Kidney (tissue), 22 donors: ENCODE measurements at places on chromosomes 16 and 17.

DNA sequence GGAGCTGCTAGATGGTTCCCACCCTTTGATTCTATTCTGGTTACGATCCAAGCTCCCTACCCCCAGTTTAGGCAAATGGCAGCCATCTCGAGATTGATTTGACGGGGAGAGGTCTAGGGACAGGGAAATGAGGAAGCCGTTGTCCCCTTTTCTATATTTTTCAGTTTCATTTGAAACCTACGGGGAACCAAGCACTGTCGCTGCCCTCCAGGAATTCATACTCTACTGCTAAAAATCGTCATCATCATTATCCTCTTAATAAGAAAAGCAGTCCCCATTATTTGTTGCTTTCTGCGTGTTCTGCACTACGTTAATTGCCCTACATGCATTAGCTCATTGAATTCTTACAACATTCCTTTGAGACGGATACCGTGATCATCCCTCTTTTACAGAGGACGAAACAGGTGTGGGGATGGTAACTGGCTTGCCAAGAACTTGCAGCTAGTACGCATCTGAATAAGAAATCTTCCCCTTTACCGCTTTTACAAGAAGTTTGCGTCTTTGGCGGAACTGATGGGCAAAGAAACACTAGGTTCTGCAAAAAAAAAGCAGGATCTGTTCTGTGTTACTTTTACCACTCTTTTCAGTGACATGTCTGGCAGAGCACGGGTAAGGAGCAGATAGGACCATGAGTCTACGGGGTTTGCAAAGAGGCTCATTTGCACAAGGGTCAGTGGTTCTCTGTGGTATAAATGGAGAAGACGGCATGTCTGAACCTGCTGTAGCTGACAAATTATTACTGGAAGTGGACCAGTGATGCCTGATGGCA lies 1.1 kb downstream of the CCP110 start:
- no peak for DNase-seq

GRCh38 chr16:9657641-9658040 lies 524.6 kb downstream of the GRIN2A start:
- no peak for DNase-seq

DNA sequence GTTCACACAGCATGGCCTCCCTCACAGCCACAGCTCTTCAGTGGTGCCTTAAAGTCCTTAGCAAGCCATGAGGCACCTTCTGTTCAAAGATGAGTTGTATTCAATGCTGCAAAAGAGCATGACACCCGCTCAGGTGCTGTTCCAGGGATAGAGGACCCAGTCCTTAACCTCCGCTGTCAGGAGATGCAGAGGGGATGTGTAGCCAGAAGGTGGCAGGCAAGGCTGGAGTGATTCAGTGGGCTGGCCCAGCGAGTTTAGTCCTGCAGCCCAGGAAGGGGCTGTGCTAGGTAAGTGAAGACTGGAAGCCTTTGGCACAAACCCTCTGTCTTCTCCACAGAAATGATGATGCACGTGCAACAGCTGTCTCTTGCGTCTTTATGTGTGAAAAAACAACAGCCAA lies 25.0 kb upstream of the ADAM11 start:
- DNase-seq: peak; percentile 26

DNA sequence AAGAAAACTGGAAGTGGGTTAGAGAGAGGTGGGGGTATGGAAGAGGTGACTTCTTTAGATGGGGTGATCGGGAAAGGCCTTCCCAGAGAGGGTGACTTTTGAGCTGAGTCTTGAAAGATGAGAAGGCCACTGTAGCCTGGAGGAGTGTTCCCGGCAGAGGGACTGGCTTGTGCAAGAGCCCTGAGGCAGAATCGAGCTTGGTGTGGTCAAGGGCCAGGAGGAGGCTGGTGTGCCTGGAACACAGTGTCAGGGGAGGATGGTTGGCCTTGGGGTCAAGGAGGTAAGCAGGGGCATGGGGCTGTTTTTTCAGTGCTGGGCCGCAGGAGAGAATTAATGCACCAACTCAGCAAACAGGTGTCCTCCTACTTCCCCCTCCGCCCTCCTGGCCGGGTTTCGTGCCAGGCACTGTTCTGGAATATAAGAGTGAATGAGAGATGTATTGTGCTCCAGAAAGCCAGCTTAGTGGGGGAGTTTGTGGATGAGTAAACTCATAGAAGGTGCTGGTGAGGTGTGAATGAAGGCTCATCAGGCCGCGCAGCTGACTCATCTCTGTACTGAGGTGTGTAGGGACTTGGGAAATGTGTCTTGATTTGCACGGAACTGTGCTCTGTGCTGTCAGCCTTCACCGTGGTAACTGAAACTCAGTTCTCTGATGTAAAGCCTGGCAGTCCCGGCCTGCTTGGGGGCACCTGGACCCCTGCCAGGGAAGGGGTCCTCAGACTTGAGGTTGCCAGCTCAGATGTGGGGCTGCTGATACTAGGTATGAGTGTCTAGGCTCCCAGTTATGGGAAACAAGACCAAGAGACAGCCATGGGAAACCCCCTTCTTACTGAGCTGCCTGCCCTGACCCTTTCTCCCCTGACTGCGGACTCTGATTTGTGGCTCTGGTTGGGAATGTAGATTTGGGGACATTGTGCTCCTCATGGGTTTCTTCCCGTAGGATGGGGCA lies 15.3 kb downstream of the KSR1 start:
- DNase-seq: no peak

GRCh38 chr16:14405611-14406537 lies 224.2 kb downstream of the PARN start:
- peak; percentile 15 for DNase-seq

GRCh38 chr17:75695830-75696271 lies 25.4 kb upstream of the ITGB4 start:
- DNase-seq: no peak

DNA sequence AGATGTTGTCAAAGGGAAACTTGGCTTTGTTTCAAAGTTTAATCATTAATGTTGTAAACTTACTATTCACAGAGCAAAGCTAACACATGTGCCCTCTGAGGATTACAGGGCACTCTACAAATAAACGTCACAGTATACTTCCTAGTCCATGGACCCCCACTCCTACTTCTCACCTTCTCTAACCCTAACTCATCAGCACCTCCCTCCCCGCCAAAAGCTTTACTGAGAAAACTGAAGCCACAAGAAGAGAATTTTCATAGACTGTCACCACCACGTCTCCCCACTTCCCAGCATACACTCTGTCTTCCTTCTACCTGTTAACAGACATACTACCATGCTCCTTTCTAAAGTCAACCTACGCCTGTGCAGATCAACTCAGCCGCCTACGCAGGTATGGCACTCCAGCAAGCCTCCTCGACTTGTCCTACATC lies 29.0 kb downstream of the HELZ start:
- peak; percentile 50 for DNase-seq

DNA sequence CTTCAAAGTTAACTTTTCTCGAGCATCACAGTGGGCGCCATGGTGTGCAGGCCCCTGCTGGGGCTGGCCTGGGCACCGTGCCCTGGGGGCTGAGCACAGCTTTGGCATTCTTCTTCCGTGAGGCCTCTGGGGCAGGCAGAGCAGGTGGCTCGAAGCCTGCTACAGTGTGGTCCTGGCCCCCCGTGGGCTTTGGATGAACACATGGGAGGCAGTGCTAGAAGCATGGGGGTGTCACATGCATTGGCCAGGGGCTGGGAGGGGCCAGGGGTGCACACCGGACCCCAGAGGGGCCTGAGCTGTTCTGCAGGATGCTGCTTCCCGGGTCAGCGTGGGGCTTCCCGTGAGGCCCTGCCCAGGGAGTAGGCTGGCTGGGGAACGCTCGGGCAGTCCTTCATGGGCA lies 12.1 kb upstream of the C16orf74 start:
- DNase-seq: no peak

- no peak for DNase-seq
These were observed 52.0 kb downstream of the CBFA2T3 start for GRCh38 chr16:88924834-88925539.

GRCh38 chr17:47712330-47713023 lies 18.5 kb downstream of the TBKBP1 start:
- no peak for DNase-seq

- peak; percentile 15 for DNase-seq
These were observed 132.0 kb downstream of the COPRS start for GRCh38 chr17:31726980-31727427.

GRCh38 chr16:24428756-24429155 lies 110.6 kb upstream of the RBBP6 start:
- DNase-seq: no peak

GRCh38 chr17:8588877-8589554 lies 41.5 kb downstream of the MYH10 start:
- no peak for DNase-seq

DNA sequence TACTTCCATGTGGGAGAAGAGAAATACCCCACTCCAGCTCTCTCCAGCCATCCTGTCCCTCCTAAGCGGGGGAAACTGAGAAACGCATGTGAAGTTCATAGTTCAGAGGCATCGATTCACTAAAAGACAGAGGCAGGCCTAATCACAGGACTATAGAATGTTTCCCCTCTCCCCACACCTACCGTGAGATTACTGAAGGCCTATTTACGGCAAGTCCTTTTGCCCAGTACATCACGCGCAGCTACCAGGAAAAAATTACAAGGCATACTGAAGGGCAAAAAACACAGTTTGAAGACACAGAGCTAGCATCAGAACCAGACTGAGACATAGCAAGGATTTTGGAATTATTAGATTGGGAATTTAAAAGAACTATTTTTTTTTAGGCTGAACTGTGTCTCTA lies 29.1 kb upstream of the IRX5 start:
- DNase-seq: no peak

GRCh38 chr17:73795730-73796129 lies 151.5 kb upstream of the SDK2 start:
- DNase-seq: no peak

DNA sequence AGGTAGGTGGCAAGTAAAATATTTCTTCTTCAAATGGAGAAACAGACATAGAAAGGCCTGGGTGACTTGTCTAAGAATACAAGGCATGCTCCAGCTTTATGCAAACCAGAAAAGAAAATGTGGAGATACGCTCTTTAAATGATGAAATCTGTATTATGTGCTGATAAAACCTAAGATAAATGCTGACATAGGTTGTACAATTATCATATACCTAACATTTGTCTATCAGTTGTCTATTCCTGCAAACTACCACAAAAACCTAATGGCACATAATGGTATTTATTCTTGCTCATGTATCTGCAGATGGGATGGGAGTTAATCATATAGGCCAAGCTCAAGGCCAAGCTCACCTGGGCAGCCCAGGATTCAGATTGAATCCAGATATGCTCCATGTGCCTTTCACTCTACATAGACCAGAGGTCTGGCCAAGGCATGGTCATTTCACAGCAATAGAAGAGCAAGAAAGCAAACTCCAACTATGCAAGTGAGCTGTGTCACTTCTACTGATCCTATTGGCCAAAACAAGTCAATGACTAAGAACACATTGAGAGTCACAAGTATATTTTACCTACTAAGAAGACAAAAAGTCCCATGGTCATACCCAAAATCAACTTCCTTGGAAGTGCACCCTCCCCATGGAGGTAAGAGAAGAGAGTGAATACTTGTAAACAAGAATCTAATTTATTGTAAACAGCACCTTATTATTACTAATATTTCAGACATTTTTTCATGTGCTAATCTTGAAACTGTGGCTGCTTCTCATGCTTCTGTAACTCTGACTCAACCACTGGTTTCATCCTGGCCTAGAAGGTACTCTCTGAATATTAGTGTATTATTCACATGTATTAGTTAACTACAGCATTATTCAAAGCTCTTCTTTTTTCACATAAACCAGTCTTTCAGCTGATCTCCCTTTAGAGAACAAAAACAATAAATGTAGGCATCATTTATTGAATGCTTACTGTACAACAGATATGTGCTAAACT lies 270.7 kb upstream of the SOX9 start:
- no peak for DNase-seq

- no peak for DNase-seq
These were observed 32.9 kb upstream of the FBXO47 start for GRCh38 chr17:39000021-39000601.

DNA sequence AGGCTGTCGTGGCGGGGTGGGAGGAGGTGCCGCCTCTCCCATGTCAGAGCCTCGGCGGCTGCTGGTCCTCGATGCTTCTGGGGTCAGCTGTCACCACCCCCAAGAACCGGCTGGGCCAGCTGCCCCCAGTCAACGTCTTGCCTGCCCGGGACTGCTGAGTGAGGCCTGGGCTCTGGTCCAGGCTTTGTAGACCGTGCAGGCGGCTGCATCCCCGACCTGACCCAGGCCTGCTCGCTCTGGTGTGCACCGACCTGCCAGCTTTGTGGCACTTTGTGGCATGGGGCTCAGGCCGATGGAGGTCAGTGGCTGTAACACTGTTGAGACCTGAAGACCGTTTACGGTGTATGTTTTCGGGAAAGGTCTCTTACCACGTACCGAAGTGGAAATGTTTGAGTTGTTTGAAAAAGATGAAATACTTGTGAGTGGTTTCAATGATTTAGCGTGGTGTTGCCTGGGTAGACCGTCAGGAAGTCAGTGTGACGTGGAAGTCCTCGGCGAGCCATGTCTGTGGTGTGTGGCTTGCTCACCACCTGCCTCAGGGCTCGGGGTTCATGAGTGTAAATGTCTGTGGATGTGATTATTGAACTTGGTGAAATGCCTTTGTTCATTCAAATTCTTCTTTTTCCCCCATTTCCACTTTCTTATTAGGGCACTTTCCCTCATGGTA lies 53.2 kb upstream of the ZNF750 start:
- peak; percentile 73 for DNase-seq

- no peak for DNase-seq
These were observed 2.8 kb downstream of the PIP4K2B start for GRCh38 chr17:38796451-38797157.

DNA sequence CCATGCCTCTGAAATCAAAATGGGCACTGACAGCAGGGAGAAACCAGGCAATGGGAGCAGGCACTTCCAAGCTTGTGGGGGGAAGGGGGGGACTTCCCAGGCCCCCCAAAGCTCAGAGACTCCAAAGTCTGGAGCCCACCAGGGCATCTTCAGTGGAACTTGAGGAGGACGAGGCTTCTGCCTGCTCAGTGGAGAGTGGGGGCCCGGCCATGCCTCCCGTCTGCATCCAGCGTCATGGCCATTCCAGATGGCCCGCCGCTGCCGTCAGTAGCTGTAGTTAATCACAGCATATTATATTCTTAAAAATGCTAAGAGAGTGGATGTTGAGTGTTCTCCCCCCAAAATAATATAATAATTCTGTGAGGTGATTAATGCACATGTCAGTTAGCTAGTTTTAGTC lies 315.2 kb downstream of the KCNJ2 start:
- no peak for DNase-seq

DNA sequence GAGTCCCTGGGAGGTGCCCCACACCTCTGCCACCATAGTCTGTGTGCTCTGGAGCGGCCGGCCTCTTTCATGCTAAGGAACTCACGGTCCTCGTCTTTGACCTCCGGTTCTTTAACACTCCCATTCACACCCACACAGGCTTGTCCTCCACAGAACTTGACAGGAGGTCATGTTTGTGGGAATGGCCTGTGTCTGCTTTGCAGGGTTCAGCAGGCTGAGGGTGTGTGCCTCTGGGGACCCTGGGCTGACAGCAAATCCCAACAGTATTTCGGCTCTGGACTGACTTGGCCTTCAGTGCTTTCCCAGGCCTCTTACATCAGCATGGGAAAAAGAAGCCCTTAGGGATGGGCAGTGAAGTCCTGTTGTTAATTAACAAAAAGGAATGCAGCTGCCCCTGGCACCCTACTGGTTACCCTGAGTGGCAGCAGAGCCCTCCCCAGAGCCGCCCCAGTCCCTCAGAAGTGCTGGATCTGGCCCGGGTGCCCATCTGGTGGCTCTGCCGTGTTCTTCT lies 35.4 kb upstream of the ADORA2B start:
- DNase-seq: no peak

- no peak for DNase-seq
These were observed at the start of gene P2RX1 for GRCh38 chr17:3915995-3916696. P2RX1 (minus strand) TSS chr17:3916465; CDS start chr17:3916225, 240 bp downstream.

GRCh38 chr17:63688396-63689020 lies 11.4 kb downstream of the LIMD2 start:
- no peak for DNase-seq
